ENCODE measurements at places on chromosomes 5 and 9.

DNA sequence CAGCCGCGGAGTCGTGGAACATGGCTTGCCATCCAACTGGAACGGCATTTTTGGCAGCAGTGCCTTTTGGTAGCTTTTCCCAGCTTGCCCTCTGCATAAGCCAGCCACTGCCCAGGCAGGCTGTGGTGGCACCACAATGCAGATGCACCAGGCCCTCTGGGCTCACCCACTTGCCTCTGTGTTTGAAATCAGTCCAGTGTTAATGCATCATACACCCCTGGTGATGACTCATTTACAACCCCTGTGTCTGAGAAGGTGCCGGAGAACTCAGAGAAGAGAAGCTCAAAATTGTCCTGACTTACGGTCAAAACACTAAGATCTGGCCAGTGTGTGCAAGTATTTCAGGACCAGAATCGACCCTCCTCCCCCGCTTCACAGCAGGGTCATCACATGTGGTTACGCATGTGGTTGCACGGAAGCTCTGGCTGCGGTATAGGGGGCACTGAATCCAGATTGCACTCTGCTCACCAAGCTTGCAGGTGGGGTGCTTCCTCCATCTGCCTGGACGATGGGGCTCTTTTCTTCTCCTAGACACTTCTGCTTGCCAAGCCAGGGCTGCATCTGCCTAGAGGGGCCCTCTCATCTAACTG, 66.5 kb upstream of the SMIM15 start:
- no peak for DNase-seq

DNA sequence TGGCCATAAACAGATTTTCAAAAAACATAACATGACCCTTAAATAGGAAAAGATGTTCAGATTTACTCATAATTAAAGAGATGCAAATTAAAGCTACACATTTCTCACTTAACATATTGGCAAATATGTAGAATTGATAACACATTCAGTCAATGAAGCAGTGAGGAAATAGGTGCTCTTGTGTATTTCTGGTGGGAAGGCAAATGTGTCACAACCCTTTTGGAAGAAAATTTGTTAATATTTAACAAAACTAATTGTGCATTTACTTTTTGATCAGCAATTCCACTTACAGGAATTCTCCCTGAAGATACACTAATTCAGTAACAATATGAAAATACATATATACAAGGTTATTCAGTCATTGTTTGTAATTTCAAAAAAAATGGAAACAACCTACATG, 68.1 kb downstream of the FBXW11 start:
- DNase-seq, result no peak

DNA sequence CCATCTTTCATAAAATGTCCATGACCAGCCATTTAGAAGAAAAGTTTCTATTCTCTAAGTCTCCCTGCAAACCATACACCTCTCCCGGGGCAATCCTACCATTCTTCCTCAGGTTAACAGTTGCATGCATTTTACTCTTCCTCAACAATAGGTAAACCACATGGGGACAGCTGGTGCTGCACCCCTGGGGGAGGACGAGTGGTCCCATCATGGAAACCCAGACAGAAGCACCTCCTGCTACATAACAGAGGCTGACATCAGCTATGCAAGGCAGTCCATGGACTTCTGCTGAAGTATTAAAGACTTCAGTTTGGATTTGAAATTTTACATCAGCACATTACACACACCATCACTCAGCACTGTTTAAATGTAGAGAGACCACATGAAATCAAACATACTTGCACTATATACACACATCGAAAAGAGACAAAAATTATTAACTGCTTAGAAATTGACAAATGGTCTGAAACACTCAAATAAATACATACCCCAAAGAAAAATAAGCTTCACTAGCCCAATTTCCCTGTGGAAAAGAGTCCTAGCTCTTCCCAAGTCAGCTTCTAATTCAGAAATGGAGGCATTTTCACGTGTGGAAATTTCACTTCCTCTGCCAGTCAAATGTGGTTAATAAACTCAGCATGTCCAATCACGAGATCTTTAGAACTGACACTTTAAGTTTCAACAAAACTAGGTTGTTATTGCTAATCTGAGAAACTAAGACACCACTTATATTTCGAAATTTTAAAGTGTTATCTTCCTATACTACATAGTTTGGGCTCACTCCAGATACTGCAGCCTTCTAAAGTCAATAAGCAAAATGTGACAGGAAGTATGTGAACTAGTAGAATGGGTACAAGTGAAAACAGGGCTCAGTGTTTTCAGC, 173.4 kb downstream of the ROR2 start:
- DNase-seq, result no peak

DNA sequence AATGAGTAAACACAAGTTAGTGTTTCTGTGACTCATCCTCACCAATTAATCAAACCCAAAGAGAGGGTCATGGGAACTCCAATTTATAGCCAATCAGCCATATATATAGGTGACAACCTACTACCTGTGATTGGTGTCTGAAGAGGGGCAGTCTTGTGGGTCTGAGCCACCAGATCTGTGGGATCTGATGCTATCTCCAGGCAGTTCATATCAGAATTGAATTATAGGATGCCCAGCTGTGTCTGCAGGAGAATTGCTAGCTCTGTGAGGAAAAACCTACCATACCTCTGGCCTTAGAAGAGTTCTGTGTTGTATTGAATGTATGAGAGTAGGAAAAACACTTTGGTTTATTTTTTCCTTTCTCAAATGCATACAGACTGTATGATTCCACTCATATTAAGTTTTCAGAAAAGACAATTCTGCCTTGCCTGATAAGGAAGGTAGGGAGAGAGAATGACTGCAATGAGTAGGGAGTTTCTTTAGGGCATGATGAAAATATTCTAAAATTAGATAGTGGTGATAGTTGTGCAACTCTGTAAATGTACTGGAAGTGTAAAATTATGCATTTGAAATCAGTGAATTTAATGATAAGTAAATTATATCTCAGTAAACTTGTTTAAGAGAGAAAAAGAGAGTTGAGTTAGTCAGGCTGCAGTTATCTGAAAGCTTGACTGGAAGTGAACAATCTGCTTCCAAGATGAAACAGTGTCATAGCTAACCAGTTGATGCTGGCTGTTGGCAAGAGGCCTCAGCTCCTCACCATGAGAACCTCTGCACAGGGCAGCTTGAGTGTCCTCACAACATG, 274.9 kb downstream of the AUH start:
- DNase-seq, result no peak

DNA sequence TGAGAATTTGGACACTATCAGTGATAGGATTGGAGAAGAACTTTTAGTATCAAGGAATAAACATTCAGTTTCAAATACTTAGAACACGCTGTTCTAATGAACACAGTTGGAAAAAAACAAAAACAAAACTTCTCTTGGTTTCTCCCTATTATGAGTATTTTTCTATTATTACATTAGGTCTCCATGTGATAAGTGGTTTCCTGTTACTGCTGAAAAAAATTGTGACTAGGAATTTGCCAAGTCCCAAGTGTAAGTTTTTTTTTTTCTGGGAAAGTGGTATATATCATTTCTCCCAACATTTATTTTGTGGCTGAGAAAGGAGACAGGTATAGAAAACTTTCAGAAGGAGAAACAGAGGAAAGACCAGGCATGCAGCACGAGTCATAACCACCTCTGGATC, 41.1 kb downstream of the PCSK1 start:
- no peak for DNase-seq

GRCh38 chr9:98124637-98125426, 5.8 kb upstream of the TRIM14 start:
- no peak for DNase-seq

- no peak for DNase-seq
Observed at GRCh38 chr5:36531401-36531800, 75.0 kb upstream of the SLC1A3 start.

DNA sequence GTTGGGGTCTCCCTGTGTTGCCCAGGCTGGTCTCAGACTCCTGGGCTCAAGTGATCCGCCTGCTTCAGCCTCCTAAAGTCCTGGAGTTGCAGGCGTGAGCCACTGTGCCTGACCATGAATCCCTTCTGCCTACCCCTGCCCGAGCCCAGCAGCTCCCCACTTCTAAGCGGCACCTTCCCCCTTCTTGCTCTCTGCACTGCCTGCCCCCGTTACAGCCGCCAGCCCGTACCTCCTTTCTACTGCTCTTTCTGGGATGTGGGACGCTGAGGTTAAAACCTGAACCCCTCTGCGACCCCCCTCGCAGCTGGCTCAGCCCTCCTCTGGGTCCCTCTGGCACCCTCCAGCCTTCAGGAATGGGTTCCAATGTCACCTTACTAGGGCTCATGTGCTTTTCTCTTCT, 249.6 kb downstream of the PBX3 start:
- DNase-seq, result no peak

DNA sequence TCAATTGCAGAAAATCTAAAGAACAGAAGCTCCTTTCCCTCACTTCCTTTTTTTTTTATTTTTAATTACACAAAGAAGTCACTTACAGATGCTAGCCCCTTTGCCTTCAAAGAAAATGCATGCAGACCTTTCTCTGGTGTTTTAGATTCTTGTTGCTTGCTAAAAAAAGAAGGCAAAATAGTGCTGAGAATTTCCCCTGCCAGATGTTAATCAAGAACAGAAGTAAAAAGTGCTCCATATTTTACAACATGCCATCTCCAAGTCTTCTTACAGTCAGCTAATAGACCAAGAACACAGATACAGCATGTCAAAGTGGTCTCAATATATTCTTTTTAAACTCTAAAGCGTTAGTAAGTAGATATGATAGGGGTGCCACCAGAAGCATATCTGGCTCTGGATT, 142.8 kb upstream of the RGMB start:
- no peak for DNase-seq

- no peak for DNase-seq
Observed at GRCh38 chr5:73387149-73387591, 61.4 kb downstream of the FOXD1 start.

GRCh38 chr5:157740229-157740610, 3.3 kb upstream of the LSM11 start:
- DNase-seq, result peak; percentile 27

- DNase-seq, result no peak
Observed at GRCh38 chr5:2066373-2066772, 183.6 kb upstream of the IRX4 start.

- DNase-seq, result no peak
Observed at GRCh38 chr5:140631036-140631417, 1.9 kb downstream of the CD14 start.

- DNase-seq, result no peak
Observed at GRCh38 chr5:158380661-158381060, 521.7 kb upstream of the CLINT1 start.

- DNase-seq, result no peak
Observed at GRCh38 chr5:159106193-159106568, 6.5 kb upstream of the EBF1 start.

Measured in SK-N-SH (cell line).